ENCODE measurements at places on chromosomes 2 and 18.

GRCh38 chr2:127843677-127844076, 14.3 kb downstream of the POLR2D start:
- DNase-seq = no peak

DNA sequence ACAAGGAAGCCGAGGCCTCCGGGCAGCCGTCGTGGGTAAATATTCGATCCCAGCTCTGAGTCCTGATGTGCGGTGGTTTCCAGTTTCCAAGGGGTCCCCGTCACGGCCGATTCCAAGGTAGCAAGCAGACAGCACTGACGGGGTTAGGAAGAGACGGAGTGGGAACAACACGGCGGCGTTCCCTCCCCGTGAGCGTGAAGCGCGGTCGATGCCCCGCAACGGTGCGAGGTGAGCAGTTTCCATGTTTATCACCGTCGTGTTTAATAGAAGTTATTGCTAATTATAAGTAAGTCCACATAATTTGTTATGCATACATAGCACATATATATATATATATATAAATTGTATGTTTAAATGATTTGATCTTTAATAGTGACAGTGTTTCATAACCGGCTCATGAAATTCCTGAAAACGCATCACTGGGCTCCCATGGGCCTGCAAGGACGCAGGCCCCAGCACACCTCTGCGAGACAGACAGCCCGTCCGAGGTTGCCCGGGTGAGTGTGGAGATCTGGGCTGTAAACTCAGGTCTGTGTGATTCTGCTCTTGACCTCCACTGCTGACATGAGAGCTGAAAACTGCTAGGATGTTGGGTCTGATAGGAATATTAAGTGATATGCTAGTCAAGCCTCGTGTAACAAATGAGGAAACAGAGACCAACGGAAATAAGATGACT, 243.5 kb upstream of the SALL3 start:
- no peak for DNase-seq

- peak; percentile 57 for DNase-seq
Observed at GRCh38 chr18:2878656-2879330, 32.0 kb downstream of the EMILIN2 start.

DNA sequence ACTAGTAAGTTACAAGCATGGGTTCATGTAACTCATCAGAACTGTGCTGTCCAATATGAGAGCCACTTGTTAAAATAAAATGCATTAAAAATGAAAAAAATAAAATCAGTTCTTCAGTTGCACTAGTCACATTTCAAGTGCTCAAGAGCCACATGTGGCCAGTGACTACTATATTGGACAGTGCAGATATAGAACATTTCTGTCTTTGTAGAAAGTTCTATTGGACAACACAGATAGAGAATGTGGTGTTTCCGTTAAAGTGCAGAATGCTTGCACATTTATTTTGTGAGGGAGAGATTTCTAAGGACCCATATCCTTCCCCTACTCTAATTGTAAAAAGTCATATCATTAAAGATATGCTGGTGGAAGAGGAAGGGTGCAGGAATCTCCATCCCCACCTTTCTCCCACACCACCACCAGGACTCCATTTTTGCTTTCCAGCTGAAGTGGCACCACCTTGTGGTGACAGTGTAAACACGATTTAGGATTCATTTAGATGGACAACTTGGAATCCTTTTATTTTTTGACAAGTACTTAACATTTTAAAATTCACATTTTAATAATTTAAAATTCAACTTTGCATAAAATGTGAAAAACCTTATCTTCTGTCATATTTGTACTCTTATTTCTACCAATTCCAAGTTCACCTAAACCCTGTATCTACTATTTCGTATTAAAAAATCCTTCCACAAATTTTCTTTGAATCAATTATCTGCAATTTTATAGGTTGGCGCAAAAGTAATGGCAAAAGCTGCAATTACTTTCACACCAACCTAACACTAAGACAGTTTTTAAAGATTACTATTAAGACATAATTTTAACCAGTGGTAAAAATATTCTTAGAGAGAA, 9.4 kb upstream of the CD302 start:
- peak; percentile 59 for DNase-seq

DNA sequence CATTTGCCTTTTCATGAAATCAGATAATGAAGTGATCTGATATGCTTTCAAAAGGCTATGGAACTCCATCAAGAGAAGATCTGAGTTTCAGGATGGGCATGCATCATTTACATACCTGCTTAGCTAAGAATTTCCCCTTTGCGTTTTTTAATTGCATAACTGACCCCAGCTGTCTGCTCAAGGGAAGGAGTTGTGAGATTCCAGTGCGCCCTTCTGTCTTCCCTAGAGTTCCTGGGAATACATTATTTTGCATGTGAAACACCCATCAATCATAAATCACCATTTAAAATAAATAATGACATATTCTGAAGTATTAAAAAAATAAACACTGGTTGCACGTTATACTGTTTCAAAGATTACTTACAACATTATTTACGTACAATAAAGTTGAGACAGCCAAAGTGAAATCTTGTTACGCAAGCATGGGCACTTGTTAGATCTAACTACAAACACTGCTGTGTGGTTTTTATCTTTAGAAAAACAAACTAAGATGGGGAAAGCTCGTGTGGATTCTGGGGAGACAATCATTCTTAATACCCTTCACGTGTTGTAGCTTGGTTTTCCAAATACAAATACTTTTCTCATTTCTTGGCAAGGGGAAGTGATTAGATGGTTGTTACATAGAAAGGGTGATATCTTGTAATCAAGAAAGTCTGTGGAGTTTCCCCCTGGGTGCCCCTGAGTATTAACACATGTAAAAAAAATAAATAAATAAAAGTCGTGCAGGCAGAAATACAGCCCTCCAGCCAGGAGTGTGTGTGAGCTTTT, 125.7 kb upstream of the LMAN1 start:
- DNase-seq = peak; percentile 87

DNA sequence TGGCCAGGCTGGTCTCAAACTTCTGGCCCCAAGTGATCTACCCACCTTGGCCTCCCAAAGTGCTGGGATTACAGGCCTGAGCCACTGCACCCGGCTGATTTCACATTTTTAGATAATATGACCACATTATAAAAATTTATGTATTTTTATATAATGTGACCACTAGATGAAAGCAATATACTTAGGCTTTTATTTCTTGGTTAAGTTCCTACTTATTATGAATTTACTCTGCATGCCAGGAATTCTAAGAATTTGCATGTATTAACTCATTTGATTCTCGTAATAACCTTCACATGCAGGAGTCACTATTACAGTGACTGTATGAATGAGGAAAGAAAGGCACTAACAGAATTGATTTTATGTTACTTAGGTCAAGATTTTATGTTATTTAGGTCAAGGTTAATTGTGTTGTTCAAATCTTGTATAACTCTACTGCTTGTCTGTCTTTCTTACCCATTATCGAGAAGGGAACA, 25.6 kb upstream of the CASP8 start:
- no peak for DNase-seq

- DNase-seq = no peak
Observed at GRCh38 chr2:9126540-9126939, 80.1 kb upstream of the ASAP2 start.

GRCh38 chr2:129812071-129812470, 167.4 kb upstream of the RAB6C start:
- no peak for DNase-seq

DNA sequence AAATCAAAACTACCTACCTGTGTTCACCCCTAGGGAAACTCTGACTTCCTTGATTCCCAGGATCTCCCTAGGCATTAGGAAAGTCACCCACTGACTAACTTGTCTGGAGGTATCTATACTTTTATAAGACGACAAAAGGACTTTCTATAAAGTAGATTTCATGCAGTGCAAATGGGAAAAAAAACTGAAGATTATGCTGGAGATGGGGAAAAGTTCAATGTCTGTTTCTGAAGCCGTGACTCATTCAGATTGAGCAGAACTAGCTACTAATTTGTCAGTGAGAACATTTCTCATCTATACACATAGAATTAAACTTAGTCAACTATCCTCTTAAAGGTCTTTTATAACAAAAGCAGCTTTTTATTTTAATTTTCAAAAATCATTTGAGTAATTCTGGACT, 6.0 kb downstream of the SEPTIN10 start:
- DNase-seq = no peak

GRCh38 chr2:29614295-29614830, 307.0 kb downstream of the ALK start:
- no peak for DNase-seq

- peak; percentile 64 for DNase-seq
Observed at GRCh38 chr2:46723346-46723745, 192.3 kb downstream of the MCFD2 start.

- DNase-seq = peak; percentile 31
Observed at GRCh38 chr18:41690332-41691127, 264.5 kb upstream of the PIK3C3 start.

DNA sequence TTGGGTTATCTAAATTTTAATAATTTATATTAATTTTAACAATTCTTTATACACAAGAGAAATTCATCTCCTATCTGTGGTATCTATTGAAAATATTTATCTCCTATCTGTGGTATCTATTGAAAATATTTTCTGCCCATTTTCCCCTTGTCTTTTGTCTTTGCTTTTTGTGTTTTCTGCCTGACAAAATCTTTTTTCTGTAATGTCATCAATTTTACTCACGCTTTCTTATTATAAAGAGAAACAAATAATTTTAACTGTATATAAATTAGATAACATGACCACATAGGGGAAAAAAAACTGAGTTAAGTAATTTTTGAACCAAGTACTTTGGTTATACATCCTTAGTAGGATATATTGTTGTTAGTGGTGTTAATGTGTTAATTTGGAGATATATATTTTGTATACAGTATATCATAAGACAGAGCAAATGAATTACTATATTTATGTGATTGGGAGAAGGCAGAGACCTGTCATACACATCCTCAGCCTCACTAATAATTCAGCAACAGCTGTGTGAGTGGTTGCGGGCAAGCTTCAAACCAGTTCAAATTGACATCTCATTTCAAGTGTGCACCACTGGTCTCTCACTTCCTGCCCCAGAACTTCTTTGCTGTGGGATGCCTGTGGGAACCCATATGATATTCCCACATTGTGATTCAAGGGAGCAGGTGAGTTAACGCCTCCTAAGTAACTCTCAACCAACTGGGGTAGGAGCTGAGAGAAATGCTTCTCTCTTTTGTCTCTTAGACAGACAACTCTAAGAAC, 292.4 kb downstream of the SP3 start:
- DNase-seq = no peak

- peak; percentile 45 for DNase-seq
Observed at GRCh38 chr2:230956827-230957755, 32.0 kb upstream of the GPR55 start.

DNA sequence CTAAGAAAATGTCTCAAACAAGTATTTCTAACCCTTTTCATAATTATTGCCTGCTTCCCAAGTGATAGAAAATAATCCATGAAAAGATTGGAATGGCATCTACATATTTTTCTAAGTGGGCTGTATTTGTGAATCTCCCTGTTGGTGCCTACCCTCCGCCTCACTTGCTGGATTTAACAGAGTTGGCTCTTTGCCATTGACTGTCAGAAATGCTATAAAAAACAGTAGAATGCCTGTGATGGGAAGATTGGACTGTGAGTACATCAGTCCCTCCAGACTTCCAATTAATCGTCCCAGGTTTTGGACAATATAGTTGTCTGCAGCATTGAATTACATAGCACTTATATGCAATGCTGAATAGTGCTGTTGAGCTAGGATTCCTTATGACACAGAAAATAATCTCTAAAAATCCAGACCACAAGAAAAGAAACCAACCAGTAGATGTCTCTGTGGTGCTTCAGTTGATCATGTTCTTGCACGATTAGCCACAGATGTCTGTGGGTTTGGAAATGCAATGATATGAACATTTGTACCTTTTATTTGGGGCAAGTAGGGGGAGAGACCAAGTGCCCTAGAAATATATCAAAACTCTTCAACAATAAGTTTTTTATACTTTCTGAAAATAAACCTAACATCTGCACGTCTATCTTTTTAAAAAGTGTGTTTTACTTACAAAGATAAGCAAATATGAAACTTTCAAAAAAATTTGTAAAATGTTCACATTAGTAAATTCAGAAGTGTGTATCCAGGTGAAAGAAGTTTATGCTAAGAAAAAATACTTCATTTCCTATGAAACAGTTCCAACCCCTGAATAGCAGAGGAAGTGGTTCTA, 88.5 kb downstream of the DYNAP start:
- DNase-seq = peak; percentile 87

DNA sequence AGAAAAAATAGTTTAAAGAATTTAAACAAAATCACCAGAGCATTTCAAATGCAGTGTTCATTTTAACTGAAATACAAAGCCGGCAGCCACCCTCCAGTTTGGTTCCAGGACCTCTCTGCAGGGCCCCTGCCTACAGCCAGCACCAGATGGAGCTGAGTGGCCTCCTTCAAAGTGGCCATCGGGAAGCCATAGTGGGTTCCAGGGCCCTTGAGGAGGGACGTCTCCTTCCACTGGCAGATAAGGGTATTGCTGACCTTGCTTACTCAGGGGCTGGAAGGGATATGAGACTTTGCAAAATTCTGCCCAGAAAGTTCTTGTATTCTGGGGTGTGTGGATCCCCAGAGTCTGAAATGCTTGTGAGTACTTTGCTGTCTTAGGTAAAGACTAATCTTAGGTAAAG, 205.2 kb upstream of the APCDD1 start:
- no peak for DNase-seq

DNA sequence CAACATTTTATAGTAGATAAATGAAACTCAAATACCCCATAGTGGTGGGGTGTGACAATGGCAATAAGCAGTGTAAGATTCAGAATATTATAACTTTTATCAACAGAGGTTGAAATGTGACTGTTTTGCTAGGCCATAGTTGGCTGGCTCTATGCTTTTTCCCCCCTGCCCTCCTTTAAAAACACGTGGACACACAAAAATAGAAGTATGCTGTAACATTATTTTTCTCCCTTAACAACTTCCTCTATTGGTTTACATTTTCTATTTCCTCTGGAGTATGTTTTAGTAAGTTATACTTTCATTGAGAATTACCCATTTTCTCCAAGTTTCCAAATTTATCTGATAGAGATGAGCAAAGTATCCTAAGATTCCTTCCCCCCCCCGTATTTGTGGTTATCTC, 31.1 kb downstream of the NDUFAF7 start:
- no peak for DNase-seq

DNA sequence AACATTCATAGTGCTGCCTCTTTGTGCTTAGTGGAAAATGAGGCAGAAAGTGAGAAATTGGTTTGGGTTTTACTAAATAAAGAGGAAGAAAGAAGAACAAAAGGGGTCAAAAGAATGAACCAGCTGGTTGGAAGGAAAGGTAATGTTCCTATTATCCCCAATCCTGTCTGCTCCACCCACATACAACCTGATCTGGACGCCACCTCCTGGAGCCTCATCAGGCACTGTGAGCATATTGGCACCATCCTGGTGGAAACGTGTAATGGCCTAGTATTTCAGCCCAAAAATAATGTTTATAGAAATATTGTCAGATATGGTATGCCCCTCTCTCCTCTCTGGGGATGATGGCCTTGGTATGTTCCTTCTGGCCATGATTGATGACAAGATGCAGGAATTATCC, 35.6 kb upstream of the ASNSD1 start:
- no peak for DNase-seq

GRCh38 chr18:36839835-36840234, 10.9 kb downstream of the KIAA1328 start:
- no peak for DNase-seq

GRCh38 chr2:205077159-205077558, 531.9 kb downstream of the PARD3B start:
- peak; percentile 25 for DNase-seq

Data from fibroblast of villous mesenchyme (primary cell).